ENCODE measurements at places on chromosomes 6 and 20.

DNA sequence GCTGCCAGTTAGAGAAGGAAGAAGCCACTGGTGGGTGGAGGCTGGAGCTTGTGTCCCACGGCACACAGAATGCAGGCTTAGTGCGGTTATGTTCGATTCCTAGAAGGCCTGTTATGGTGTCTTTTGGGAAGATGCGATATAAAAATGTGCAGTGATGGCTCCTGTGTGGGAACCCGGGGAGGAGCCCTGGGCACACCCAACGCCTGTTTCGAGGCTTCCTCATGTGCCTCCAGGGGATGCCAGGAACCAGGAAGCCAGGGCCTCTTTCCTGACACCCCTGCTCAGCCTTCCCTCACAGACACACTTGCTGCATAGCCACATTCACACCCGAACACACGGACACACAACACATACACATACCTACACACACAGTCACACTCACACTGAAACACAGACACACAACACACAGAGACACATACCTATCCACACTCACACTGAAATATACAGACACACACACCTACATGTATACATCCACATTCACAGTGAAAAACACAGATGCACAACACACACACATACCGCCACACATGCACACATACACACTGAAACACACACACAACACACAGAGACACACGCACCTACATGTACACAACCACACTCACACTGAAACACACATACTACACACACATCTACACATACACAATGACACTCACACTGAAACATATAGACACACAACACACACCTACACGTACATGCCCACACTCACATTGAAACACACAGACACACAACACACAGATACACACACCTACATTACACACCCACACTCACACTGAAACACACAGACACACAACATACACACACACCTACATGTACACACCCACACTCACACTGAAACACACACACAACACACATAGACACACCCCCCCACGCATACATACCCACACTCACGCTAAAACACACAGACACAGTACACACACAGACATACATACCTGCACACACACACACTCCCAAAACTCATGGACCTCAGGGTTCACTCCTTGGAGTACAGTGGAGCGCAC lies 1.2 kb upstream of the CST11 start:
- no peak for DNase-seq

DNA sequence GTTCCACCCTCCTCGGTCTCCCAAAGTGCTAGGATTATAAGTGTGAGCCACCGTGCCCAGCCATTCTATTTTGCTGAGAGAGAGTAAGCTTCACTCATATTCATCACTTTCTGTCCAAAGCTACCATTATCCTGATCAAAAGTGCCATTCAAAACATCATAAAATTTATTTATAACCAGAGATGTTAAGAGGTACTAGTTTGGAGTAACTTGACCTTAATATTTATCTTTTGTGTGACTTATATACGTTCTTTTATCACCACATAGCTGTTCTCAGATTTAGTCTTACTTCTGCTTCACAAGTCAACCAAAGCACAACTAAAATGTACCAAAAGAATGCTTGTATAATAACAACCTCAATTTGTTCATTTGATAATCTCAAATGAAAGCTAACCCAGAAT lies 18.1 kb downstream of the AKIRIN2 start:
- no peak for DNase-seq

- DNase-seq = peak; percentile 22
Measured at GRCh38 chr6:28496099-28496779, 19.4 kb downstream of the GPX6 start.

DNA sequence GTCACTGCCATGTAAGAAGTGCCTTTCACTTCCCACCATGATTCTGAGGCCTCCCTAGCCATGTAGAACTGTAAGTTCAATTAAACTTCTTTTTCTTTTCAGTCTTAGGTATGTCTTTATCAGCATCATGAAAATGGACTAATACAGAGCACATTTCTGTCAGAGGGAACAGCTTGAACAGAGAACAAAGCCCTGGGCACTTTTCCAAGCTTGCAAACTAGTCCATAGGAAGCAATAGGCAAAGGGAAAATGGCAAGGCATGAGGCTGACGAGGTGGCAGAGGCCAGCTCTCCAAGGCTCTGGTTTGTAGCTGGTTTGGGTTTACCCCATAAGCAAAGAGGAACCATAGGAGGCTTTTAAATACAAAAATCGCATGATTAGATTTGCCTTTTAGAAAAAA lies 185.1 kb upstream of the HDDC2 start:
- DNase-seq = no peak

DNA sequence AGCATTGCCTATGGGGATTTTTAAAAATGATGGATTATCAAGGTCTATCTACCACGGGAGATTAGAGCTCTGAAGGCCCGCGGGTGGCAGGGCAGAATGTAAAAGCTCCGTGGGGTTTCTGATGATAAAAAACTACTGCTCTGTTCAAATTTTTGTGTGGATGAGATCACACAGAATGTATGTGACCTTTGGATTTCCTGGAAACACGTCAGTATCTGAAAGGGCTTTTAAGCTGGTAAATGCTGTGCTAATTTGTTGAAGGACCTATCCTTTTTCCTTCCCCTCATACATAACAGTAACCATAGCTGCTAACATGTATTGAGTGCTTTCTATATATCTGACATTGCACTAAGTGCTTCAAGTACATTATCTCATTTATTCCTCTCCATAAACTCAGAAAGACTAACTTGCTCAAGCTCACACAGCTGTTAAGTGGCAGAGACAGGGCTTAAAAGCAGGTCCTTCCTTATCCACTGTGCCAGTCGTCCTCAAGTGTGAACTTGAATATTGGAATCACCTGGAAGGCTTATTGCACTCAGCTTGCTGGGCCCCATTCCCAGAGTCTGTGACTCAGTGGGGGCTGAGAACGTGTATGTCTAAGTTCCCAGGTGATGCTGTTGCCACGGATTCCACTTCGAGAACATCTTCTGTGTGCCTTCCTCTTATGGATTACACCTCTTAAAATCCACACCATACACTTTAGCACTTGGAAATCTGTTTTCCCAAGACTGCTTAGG lies 1.9 kb upstream of the TMEM242 start:
- no peak for DNase-seq

- no peak for DNase-seq
Measured at GRCh38 chr6:42040856-42041480, 9.4 kb upstream of the TAF8 start.

GRCh38 chr6:134750669-134751068 lies 199.2 kb downstream of the ALDH8A1 start:
- no peak for DNase-seq

DNA sequence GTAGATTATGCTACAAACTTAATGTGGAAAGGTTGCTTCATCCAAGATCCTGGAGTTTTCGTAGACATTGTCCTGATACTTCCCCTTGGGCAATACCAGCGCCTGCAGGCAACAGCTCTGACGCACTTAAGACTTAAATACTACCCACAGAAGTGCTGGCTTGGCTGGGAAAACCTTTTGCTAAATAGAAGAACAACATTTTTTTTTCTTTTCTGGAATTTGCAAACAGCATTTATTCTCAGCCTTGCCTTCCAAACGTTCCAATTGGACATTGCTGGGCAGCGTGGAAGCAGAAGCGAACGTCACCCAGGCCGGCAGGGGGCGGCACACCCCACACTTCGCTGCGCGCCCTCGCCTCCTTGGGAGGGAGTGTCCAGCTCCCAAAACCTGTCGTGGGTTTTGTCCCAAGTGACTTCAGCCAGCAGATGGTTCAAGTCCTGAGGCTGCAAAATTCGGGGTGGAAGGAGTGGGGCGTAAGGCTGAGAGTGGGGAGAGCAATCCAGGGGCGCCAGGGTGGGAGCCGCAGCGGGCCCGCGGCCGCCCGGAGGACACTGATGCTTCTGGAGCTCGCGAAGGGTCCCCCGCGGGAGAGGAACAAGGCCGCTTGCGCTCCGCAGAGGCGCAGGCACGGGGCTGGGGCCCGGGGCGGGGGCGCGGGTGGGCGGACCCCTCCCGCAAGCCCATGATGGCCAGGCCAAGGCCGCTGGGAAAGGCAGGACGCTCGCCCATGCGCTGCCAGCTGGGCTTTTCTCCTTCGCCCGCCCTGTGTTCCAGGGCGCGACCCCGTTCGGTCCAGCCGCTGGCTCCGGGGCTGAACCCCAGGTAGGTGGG lies 60.8 kb upstream of the MAP3K4 start:
- DNase-seq = peak; percentile 76

DNA sequence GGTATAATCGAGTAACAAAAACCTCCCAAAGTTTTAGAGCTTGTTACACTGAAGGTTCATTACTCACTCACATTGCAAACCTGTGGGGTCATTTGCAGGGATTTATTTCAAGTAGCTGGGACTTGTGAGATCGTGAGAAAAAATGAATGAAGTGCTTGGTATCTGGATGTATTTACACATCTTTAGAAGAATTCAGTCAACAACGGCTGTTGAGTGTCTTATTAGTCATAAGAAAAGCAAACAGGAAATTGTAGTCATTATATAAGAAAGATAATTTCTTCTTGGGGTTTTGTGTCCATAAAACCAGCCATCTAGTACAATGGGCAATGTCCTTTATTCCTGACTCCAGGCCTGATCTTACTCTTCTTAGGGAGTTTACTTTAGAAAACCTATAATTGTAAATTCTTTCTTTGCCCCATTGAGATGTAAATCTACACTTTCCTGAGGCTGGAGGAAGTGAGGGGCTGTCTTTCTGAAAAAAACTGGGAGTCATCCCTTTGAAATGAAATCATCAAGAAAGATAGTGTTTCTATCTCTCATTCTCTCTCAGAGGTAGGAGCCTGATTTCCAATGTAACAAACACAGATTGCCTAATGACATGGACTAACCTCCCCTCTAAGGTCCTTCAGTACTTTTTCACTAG lies 202.5 kb upstream of the ASCC3 start:
- peak; percentile 60 for DNase-seq

DNA sequence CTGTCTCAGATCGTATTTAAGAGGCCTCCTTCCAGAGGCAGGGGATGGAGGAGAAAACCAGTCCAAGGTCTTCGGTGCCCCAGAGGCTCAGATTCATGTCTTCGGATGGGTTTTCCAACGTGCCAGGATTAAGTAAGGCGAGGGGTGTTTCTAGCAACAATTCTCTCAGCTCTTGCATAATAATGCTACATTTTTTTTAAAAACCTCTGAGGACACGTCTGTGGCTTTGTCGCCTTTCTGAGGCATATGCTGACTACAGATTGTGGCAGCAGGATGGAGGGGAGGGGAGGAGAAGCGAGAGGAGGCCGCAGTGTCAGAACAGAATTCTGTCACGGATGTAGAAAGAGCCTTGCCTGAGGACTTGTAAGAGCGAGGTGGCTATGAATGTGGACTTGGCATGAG lies 17.7 kb upstream of the CCDC167 start:
- no peak for DNase-seq

DNA sequence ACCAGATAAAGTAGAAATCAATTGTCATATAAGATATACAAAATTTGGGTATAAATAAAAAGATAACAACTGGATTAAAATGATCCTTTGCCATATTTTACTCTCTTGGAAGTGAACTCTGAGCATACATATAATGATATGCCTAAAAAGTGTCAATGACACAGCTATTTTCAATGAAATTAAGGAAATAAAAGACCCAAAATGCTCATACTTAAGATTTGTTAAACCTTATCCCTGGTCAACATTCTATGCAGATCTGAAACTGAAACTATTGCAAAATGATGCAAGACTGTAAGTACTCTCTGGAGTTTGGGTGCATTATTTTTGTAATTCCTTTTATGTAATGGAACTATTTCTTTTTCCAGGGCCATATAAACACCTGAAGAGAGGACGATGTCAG lies 119.0 kb upstream of the SGK1 start:
- DNase-seq = no peak

DNA sequence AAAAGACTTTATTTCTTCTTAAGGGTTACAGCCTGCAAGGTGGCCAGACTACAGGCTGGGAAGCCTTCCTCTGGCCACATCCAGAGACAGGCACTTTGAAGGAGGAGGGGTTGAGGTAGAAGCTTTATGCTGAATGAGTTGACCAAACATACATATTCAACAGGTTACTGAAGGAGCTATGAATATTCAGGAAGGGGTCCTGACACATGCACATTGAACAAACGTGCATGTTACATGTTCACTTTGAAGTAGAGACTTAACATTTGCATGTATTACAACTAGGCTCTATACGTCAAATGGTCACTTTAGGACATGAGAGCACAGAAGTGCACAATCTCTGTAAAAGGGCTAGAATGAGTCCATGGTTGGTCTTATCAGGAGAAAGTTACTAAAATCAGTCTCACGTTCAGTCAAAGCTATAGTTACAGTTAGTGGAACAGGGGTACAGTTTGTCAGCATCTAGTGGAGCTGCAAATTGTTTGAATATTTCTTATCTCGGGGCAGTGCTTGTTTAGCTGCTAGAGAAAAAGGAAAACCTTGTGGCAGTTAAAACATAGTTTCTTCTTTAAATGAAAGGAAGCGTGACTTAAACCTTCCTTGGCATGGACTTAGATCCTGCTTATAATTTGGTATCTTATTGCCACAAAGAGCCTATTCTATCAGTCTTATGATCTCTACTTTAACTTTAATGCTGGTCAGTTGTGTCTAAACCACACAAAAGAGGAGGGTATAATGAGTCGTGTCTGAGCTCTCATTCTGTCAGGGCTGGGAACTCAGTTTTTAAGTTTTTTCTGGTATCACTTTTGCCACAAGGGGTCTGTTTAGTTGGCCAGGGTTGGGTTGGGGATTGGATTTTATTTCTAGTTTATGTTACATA lies 4.6 kb upstream of the ZSCAN9 start:
- no peak for DNase-seq

DNA sequence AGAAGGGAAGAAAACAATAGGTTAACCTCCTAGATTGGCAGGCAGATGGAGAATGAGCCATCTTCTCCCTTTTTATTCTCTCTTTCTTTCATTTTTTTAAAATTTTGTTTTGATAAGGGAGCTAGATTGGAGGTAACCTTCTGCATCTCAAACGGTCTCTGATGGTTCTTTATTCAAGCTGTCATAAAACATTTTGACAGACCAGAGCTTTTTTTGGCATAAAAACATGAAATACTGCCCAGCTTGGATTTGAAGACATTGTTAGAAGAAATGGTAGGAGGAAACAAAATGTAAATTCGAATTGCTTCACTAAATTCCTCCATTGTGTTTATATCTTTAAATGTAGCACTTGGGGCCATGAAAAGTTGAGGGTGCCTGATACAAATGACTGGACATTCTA lies 158.5 kb downstream of the EPHA7 start:
- DNase-seq = no peak

DNA sequence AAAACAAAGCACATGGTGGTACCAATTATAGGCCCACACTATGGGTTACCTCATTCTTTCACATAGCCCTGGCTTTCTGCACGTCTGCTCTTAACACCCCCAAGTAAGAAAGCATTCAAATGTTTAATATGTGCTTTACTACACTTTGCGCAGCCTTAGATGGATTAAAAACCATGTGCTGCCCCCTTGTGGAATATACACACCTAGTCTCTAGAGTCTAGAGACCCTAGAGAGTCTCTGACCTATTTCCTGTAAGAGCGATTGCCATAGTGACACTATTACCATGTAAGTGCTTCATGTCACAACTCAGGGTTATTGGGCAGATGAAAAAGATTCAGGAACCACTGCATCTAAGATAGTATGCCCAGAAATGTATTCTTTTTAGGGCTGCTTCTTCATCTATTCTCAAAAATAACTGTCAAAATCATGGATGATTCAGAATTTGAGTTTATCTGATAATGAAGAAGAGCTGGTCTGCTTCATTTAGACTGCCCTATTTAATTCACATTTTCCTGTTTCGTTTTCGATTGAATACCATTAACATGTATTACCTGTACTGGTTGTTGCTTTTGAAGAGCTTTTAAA lies 186.3 kb downstream of the ADGB start:
- peak; percentile 67 for DNase-seq

GRCh38 chr6:106002005-106002404 lies 84.1 kb upstream of the PRDM1 start:
- peak; percentile 63 for DNase-seq

Data from mesendoderm (in vitro differentiated cells).